CD4-positive, alpha-beta T cell (primary cell): ENCODE measurements at places on chromosomes 4 and X.

- DNase-seq: no peak
These were observed 56.7 kb downstream of the NPY2R start for GRCh38 chr4:155265113-155265512.

- no peak for DNase-seq
These were observed 103.8 kb downstream of the MAPK10 start for GRCh38 chr4:86256086-86256485.

DNA sequence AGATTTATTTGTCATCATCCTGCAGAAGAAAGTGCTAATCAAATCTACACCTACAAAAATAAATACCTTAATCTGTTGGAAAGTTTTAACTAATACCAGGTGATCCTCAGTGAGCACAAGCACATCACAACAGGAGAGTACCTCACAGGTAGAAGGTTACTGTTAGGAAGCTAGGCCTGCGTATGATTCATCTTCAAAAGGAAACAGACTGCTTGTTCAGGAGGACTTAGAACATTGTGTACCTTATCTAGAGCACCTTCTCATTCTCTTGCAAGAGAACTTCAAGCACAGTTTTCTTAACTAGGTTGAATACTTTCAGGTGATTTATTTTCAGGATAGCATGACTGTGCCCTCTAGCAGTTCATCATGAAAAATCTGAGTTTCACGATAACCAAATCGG lies 54.2 kb downstream of the MND1 start:
- DNase-seq: no peak

GRCh38 chrX:46236411-46236810 lies 308.8 kb downstream of the ZNF674 start:
- DNase-seq: no peak

GRCh38 chr4:113300471-113300928 lies 251.0 kb downstream of the ANK2 start:
- no peak for DNase-seq

- DNase-seq: no peak
These were observed 10.1 kb downstream of the C4orf50 start for GRCh38 chr4:6008092-6008551.

DNA sequence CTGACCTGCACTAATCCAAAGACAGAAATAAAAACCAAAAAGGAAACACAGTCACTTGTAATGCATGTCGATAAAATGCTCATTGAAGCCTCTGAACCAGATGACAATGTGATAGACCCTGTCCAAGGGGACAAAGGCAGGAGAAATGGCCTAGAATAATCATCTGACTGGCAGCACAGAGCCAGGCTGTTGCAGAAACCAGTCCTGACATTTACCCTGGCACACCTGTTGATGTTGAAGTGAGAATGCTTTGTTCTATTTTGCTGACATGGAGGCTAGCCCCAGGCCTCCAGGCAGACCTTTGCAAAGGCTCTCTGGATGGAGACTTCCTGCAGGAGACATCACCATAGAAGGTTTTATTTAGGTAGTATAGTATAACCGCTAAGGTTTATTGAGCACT lies 41.0 kb downstream of the TFDP3 start:
- DNase-seq: no peak

DNA sequence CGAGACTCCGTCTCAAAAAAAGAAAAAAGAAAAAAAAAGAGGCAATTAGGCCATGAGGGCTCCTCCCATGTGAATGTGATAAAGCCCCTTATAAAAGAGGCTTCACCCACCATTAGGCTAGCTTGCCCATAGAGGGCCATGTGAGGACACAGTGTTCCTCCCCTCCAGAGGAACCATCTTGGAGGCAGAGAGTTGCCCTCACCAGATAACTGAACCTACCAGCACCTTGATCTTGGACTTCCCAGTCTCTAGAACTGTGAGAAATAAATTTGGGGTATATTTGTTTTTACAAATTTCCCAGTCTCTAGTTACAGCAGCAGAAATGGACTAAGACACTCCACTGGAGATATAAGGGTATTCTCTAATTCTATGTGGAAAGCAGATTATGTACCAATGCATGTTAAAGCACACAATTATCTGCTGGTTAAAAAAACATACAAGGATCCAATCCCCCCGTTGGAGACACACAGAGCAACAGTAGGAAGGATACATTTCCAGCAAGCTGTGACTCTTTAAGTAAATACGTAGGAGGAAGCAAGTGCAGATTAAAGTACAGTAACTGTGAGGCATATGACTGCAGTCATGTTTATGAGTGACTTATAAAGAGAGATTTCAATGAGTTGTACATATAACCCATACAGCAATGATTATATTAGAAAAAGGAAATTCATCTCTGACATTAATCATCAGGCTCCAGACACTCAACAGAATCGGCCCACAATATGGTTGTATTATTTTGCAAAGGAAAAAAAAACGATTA lies 21.4 kb downstream of the SH3RF1 start:
- no peak for DNase-seq
